ENCODE measurements at places on chromosomes 1 and 21. TPM values are rescaled to one million over a fixed set of nuclear protein-coding genes. Genes with fewer than 3 reads are reported as not detected.

Gene IQGAP3
- total RNA-seq = 35.7 TPM

Gene SH3D21
- total RNA-seq = 7.8 TPM

Gene CTXND2
- total RNA-seq = not detected

Gene HMGCL
- total RNA-seq = 33.0 TPM

Gene CBR3
- 0.86 TPM for total RNA-seq

Gene KANK4
- total RNA-seq = 32.2 TPM

Gene C1orf74
- 29.8 TPM for total RNA-seq

Gene ADAM30
- not detected for total RNA-seq

Gene BATF3
- not detected for total RNA-seq

Gene TFF2
- not detected for total RNA-seq

Gene CD84
- not detected for total RNA-seq

DNA sequence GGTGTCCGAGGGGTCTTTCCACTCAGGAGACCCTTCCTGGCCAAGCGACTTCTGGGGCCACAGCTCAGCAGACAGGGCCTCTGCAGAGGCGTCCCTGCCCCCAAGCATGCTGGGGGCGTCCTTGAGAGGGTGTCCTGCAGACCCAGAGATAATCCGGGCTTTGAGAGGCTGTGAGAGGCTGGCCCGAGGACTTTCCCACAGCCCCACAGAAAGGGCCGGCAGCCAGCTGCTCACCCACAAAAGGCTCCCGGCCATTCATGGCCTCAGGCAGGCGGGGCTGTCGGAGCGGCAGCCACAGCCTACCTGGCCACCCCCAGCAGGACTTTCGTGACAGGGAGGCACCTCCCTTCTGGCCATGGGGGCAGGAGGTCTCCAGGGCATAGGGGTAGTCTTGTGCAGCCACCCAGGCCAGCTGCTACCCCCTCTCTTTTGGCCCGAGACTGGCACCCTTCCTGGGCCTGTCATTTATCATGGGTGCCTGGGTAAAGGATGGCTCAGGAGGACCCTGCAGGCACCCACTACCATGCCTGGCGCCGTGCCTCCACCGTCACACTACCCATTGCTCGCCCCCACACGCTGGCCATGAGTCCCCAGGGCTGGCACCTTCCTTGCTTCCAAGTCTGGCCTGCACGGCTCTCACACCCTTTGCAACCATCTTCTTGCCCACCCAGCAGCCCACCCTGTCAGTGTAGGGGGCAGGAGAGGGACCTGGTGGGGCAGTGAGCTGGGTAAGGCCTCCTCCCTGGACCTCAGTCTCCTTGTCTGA is 11.1 kb upstream of the TNFRSF14 start:
- no peak for DNase-seq

DNA sequence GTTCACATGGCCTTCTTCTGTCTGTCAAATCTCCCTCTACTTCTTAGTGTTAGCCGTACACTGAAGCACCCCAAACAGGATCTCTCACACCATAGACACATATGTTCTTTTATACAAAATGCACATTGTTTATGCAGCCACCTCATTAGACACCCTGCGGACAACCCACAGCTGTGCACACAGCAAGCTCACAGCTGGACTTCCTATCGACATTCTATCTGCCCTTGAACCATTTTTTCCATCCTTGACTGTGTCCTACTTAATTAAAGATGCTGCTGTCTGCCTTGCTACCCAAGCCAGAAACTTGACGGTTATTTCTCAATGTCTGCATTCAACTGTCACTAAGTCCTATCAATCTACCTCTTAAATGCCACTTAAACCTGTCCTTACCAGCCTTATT is 3.2 kb upstream of the ZBTB21 start:
- DNase-seq = no peak

DNA sequence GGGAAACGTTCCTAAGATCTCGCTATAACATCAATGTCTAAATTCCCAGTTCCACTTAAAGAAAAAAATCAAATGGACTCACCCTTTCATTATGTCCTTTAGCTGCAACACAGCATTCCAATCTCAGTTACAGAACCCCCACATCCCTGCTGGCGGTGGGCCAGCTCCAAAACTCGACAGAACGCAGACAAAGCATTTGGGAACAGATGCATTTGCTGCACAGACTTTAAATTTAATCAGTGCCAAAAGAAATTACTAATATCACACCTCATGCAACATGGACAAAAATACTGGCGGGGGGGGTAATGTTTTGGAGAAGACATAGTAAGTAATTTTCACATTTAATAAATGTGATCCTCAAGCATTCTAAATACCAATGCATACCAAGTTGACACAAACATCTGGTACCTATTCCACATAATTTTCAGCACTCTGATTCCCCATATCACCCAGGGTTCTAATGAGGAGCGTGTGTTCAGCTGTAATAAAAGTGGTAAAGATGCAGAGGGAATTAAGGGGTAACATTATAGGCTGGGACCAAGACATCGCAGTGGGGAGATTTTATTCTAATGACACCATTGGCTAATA is 79.7 kb downstream of the TGFBR3 start:
- DNase-seq = no peak

- no peak for DNase-seq
These were observed 280.6 kb downstream of the TTLL7 start for GRCh38 chr1:83718338-83718737.

DNA sequence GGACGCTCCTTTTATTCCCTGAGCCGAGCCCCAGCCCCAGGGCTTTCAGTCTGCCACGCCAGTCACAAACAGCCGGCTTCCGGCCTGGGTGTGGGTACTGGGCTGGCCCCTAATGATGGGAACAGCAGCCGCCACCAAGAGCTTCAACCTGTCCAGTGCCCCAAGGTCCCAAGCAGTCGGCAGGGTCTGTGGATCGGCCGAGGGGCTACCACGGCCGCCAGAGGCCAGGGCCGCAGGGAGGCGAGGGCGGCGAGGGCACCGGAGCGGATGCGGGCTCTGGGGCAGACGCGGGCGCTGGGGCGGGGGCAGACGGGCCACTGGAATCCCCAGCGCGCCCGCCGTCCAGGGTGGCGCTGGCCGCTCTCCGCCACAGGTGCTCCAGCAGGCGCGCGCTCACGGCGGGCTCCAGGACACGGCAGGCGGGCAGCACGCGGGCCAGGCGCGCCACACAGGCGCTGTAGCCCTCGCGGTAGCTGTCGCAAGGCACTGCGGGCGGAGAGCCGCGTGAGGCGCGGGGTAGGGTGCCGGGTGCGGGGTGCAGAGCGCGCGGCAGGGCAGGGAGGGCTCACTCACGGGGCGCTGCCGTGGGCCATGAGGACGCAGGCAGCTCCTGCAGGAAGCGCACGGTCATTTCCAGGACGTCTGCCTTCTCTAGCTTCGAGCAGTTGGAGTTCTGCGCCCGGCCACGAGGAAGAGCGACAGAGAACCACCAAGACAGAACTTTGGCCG is 887 bp downstream of the HES2 start:
- no peak for DNase-seq

- DNase-seq = no peak
These were observed 106.4 kb upstream of the TARDBP start for GRCh38 chr1:10905841-10906655.

DNA sequence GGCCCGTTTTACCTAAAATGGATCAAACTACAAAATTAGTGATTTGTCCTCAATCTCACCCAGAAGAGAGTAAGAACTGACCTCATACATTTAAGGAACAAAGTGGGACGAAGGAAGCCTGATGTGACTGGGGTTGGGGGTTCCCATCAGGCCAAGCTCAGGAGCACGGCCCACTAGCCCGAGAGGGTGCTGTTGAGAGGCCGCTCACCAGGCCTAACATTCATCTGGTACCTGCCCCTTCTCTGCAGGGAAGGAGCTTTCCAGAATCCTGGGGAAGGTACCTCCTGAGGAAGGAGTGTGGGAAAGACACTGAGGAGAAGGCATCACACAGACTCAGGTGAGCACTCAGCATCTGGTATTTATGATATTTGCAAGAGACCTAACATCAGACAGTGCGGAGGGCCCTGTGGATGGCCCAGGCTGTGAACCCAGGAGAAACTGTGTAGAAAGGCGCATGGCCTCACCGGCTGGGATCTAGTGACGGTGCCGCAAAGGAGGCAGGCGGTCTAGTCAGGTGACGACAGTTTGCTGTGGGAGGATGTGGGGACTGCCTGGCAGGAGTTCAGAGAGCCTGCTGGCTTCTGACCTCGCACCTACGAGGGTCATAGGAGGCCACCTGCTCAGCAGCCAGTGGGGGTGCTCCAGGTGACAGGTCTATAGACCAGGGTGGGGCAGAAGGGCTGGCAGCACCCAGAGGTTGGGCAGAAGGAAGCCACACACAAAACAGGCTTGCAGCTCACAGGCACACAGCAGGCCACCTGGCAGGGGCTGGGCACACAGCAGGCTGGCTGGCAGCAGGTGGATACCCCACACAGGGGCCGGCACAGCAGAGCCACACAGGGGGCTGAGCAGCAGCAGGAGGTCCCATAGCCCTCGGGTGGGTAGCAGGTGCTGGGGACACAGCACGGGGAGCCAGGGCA is 543 bp downstream of the KRTAP12-4 start:
- DNase-seq = no peak

DNA sequence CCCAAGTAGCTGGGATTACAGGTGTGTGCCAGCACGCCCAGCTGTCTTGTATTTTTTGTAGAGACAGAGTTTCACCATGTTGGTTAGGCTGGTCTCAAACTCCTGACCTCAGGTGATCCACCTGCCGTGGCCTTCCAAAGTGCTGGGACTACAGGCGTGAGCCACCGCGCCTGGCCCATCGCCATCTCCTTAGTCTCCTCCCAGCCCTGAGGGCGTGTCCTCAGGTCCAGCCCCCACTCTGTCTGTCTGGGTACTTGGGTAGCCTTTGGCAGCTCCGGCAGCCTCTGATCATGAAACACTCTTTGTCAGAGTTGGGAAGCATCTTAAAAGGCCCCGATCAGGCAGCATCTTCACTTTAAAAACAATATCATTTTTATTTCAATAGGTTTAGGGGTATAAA is 90.3 kb upstream of the DISP3 start:
- DNase-seq = no peak

- no peak for DNase-seq
These were observed 536.9 kb downstream of the ADGRL2 start for GRCh38 chr1:82337635-82338034.

DNA sequence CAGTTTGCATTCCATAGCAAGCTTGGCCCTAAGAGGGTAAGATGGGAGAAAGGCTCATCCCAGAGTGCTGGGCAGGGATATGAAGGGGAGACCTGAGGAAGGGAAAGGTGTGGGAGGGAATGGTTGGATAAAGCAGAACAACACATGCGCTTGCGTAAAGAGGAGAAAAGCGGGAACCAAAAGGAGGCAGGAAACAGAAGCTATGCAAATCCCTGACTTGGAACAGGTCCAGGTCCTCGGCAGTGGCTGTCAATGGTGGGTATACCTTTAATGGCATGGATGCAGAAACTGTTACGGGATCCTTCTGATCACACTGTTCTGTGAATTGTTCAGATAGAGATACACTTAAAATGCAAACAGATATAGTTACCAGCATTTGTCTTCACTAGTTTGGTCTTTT is 455.6 kb downstream of the SIPA1L2 start:
- no peak for DNase-seq

- peak; percentile 36 for DNase-seq
These were observed 31.8 kb upstream of the KCNQ4 start for GRCh38 chr1:40751802-40752201.

- DNase-seq = peak; percentile 97
These were observed 65.5 kb downstream of the NID1 start for GRCh38 chr1:235999259-235999925.

GRCh38 chr1:181514298-181515290 is 31.3 kb downstream of the CACNA1E start:
- no peak for DNase-seq

DNA sequence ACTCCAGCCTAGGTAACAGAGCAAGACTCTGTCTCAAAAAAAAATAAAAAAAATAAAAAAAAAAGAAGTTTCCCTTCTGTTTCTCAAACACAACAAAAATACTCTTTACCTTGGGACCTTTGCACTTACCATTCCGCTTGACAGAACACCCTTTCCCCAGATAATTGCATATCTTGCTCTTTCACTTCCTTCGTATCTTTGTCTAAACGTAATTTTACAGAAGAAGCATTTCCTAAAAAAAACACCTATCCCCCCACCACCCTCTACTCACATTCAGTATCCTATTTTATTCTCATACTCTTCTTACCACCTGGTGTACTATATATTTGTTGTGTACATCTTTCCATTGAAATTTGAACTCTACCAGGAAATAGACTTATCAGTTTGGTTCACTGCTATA is 32.7 kb downstream of the ASH1L start:
- DNase-seq = no peak

GRCh38 chr1:187942986-187943385 is 1114.2 kb downstream of the PLA2G4A start:
- no peak for DNase-seq

- no peak for DNase-seq
These were observed 2.5 kb upstream of the VAMP3 start for GRCh38 chr1:7768583-7768982.

GRCh38 chr21:45466330-45467220 is 61.6 kb downstream of the COL18A1 start:
- DNase-seq = no peak

DNA sequence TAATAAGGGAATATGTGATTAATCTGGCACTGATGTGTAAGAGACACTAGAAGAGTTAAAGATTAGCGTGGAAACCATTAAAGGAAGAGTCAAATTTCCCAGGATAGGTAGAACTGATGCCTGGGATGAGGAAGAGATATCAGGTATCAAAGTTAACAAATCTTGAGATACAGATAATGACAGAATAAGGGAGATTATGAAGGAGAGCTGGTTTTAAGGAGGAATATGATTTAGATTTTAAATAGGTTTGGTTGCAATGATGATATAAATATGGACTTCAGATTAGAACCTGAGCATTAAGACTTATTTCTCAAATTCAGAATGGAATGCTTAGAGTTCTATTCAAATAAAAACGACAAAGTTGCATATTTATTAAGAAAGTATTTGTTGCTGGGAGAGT is 26.2 kb downstream of the MAGI3 start:
- DNase-seq = no peak

- DNase-seq = no peak
These were observed 6.3 kb upstream of the CTTNBP2NL start for GRCh38 chr1:112389689-112390088.

GRCh38 chr1:169890761-169891538 is 2.7 kb downstream of the SCYL3 start:
- DNase-seq = peak; percentile 58

DNA sequence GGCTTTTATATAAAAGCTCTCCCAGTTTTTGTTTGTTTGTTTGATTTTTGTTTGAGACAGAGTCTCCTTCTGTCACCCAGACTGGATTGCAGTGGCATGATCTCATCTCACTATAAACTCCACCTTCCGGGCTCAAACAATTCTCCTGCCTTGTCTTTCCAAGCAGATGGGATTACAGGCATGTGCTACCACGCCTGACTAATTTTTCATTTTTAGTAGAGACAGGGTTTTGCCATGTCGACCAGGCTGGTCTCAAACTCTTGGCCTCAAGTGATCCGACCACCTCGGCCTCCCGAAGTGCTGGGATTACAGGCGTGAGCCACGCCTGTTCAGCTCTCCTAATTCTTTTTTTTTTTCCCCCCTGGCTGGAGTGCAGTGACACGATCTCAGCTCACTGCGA is 4.4 kb downstream of the PCAT6 start:
- DNase-seq = no peak

GRCh38 chr1:116556289-116557006 is 14.4 kb downstream of the CD58 start:
- DNase-seq = peak; percentile 100

Measured in mammary epithelial cell (primary cell).